CD4-positive, alpha-beta T cell treated with Interleukin-12 subunit alpha and Interleukin-12 subunit beta, for 1 hour (primary cell): ENCODE measurements at places on chromosomes 1 and 21.

- no peak for DNase-seq
Measured at GRCh38 chr1:51287966-51288365, 42.4 kb downstream of the TTC39A start.

DNA sequence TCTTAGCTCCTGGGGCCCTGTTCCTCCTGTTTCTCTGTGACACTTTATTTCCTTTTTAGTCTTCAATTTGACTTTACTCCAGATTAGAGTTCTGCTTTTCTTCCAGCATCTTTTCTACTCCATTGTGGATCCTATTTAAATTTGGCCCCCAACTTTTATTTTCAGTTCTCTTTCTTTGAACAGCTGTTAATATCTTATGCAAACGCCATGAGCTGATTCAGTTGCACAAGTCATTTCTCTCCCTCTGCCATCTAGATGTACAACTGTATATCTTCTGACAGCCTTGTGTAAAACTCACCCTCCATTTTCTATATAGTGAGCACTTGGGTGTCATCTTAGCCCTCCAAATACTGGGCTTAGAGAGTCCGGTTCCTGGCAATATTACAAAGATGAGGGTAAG lies 42.2 kb downstream of the SPATA17 start:
- no peak for DNase-seq

DNA sequence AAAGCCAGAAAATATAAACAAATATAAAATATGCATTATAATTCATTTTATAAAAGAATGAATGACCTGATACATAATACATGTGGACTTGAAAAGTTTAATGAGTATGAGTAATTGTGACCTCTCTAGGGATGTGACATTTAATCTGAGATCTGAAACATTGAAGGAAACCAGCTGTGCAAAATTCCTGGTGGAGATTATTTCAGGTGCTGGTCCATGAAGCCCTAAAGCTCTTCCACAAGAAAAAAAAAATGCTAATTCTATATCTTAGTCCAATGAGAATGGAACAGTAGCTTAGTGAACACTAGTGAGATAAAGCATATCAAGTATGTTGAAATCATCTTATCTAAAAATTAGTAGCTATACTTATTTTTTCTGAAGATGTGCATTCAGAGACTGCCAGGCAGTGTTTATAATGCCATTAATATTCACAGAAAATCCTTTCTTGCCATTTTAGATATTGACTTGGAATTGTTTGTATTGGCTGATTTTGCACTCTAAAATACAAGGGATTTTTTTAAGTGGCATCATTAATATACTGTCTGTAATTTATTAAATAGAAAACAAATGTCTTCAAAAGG lies 1485.9 kb downstream of the PLA2G4A start:
- no peak for DNase-seq

DNA sequence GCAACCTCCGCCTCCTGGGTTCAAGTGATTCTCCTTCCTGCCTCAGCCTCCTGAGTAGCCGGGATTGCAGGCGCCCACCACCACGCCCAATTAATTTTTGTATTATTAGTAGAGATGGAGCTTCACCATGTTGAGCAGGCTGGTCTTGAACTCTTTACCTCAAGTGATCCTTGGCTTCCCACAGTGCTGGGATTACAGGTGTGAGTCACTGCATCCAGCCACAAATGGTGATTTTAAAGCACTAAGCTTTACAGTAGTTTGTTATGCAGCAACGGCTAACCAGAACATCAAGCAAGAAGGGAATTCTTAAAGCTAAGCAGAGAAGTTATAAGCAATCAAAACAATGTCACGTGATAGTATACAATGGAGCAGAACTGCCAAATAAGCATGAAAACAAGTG lies 65.7 kb downstream of the NVL start:
- no peak for DNase-seq

GRCh38 chr1:107318932-107319331 lies 178.1 kb downstream of the NTNG1 start:
- DNase-seq: no peak

DNA sequence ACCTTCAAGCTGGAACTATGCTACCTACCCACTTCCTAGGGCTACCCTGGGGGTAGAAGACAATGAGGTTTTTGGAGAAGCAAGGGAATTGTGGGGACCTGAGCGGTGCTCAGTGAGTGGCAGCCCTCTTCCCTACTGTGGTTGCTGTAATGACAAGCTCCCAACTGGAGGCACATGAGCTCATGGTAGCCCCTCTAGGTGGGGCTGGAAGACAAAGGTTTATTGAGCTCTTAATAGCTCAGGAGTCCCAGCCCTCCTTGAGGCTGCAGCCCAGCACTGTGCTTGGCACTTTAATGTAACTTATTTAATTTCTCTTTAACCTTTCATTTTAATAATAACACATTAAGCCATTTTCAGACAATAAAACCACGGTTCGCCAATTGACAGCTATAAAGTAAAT lies 528.9 kb downstream of the OMA1 start:
- DNase-seq: no peak

DNA sequence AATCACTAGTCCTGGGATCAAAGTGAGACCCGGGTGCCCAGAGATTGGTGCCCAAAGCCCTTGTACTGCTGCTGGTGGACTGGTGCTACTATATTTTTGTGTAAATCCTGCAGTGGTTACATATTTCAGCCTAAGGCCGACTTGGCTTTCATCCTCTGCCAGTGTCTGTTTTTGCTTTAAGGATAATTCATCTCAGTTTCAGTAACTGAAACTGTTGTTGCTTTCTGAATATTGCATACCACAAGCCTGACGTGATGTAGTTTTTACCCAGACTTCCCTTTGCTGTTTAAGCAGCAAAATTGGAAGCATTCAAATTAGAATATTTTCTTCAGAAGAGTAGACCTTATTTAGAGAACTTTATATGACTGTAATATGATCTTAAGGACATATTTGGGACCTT lies 341.8 kb downstream of the RYR2 start:
- no peak for DNase-seq

DNA sequence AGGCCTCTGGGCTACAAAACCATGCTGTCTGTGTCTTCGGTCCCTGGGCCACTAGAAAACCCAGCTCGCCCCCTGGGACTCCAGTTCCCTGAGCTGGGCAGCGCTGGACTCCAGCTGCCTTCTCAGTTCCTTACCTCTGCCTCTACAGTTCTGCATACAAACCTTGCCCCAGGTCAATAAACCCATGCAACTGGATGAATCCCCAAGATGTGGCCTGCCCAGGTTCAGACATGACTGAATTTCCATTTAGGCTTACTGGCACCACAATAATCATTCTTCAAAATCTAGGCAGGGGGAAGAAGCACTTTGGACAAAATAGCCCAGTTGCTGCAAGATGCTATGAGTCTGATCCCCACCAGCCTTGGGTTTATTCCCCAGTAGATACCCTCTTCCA lies 159.5 kb downstream of the RRAGC start:
- no peak for DNase-seq

DNA sequence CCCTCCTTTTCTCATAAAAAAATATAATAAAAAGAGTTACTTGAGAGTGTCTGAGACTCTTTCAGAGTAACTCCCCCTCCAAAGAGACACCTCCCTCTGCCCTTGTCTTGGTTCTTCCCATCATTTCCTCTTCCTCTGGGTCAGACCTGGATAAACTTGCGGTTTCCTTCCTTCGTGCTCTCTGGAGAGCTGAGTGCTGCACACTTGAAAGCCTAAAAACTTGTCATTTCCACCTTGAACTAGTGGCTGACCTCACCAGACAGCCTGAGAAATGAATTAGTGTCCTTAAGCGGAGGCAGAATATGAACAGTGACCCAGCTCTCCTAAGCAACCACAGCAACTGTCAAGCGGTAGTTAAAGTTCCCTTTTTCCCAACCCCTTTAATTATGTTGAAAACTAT lies 88.4 kb upstream of the PROX1 start:
- no peak for DNase-seq

GRCh38 chr1:12397462-12398450 lies 167.9 kb downstream of the VPS13D start:
- DNase-seq: no peak

DNA sequence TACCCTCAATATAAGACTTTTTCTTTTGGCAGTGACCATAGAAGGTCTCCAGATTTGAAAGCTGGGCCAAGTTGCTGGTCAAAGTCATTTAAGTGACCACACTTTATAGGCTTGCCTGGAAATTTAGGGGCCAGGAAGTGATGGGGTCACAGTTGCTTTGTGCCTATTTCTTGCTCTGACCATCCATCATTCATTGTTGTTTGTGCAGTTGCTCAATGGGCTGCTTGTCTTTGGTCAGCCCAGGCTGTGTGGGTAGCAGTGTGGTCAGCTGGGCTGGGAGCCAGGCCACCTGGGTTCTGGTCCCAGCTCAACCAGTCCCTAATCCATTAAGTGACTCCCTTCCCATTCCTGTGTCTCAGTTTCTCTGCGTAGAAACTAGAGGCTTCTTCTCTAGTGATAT lies 2.1 kb upstream of the OTUD7B start:
- DNase-seq: no peak

DNA sequence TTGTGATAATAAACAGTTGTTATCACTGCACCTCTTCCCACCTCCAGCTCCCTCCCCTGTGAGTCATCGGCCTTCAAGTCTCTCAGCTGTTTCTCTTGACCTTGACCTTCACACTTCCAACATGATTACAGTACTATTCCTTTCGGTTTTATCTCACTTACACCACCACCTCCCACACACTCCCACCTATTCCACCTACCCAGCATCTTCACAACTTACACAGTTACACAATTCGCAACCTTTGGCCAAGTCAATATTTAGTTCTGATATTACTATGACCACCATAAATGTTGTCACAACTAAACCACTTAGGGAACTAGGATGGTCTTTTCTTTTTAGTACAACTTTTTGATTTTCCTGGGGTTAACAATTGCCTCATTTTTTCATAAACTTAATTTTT lies 60.2 kb downstream of the RIPK4 start:
- DNase-seq: no peak

DNA sequence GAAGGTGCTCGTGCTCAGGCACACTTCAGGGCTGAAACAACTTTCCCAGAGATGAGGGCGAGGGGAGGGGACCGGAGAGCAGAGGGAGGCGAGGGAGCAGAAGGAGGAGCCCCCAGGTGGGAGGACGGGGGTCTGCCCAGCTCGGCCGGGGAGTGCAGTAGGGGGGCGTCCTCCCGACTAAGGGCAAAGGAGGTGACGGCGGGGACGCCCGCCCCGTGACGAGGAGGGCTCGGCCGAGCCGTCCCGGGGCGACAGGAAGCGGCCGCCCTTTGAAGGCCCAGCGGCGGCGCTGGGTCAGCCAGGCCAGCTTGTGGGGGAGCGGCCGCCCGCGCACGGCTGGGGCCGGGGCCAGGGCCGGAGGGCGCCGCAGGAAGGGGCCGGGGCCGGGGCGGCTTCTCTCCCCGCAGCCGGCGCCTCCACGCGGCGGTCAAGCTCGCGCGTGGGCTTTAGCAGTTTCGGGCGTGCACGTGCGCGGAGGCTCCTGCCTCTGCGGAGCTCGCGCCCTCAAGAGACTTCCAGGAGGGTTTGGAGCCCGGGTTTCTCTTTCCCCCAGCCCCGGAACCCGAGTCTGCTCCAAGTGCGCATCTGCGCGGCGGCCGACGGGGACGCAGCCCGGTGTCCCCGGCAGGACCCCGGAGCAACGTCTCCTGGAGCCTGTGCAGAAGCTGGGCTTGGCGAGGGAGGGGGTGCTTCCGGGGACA lies 100.8 kb upstream of the SLC45A1 start:
- DNase-seq: peak; percentile 10

- no peak for DNase-seq
Measured at GRCh38 chr1:102772831-102773230, 335.5 kb downstream of the COL11A1 start.

DNA sequence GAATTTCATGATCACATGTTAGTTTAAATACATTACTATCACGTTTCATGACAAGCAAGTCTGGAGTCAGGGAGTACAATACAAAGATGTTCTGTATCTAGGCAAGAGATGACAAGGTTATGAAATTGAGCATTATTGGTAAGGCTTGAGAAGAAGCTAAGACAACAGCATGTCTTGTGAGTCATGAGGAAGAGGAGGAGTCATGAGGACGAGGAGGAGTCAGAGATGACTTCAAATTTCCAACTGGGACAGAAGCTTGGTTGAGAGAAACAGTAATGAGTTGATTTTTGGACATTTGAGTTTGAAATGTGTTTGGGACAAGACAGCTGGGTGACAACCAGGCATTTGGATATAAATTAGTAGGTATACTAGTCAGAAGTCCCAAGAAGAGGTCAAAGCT lies 4.3 kb upstream of the UBE2U start:
- DNase-seq: no peak

DNA sequence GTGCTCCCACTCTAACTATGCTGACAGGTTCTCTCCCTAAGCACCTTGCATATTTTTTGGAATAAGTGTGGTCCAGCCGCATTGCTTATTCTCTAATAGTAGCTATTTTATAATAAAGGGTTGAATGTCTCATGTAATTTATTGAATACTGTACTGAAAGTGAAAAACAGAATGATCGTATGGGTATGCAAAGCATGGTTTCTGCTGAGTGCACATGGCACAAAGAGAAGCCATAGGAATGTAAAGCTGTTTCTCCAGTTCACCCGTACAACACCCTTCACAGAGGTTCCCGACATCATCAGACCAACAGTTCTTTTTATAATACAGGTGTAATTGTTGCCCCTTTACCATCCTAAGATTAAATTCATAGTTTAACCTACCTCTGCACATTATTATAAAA lies 8.9 kb upstream of the HAO2 start:
- no peak for DNase-seq

- no peak for DNase-seq
Measured at GRCh38 chr1:58720680-58721079, 20.8 kb upstream of the MYSM1 start.

DNA sequence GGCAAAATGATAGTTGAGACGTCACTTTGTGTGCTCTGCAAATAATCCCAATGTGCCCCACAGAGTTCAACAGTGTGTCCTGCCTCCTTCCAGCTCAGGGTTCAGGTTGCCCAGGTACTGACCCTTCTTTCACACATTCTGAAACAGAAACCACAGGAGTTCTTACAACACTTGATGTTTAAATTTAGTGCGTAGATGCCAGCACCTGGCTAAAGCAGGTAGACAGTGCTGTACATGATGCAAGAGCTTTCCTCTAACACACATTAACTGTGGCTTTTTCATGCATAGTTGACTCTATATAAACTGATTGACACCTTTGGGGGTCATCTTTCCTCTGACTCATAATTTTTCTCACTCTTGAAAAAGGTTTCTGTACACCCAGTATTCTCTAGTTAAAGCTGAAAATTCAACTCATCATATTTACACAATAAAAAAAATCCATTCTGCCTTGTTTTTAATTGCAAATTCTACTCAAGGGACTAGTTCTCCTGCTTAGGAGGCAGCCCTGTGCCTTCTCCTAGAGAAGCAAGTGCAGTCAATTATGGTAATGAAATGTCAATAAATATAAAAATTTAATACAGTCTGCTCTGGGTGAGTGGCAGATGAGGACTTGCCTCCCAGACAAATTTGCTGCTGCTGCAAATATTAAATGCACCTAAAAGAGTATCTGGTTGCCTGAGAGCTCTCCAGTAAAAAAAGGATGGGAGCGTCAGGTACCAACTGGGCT lies 91.4 kb downstream of the NR5A2 start:
- no peak for DNase-seq
